ENCODE measurements at places on chromosomes 13 and 19.

DNA sequence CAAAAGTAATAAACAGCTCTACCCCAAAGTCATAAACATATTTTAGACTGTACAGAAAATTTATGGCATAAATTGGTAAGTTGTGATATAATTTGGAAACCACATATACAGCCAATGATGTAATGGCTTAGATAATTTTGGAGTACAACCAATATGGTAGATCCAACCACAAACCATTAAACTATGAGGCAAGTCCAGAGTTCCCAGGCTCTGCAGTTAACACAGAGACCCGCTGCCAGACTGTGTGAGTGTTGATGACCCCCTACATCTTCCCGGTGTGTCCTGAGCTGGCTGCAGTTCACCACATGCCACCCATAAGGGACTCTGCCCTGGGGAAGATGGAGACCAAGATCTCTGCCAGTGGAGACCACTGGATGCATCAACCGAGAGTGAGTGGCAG lies 9.9 kb upstream of the SERPINE3 start:
- no peak for ATAC-seq

DNA sequence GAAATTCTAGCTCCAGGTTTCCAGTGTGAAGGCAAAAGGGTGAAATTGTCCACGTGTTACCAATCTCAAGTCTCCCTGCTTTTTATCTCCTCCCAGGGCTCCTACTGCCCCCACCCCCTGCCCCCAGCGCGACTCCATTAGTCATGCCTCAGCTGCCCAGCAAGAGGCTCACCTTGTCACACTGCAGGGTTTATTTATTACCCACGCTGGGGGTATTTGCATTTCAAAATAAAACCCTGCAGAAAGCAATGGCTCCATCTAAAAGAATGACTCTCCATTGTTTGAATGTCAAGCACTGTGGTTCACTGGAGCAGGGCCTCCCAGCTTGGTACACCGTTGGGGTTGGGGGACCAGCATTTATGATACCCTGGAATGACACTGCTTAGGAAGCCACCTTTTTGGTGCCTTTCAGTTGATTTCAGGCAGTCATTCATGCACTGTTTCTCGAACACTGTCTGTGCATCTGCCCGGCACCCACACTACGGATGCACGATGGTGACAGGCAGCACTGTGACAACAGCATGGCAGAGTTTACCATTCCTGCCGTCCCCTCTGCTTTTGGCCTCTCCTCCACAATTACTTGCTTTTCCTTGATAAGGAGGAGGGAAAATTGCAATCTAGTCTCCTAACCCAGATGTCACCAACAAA lies 9.9 kb upstream of the POP4 start:
- ATAC-seq, result no peak

- ATAC-seq, result no peak
Measured at GRCh38 chr19:47674548-47674947, 38.7 kb upstream of the EHD2 start.

GRCh38 chr19:47464675-47465419 lies 6.8 kb downstream of the SLC8A2 start:
- no peak for ATAC-seq

DNA sequence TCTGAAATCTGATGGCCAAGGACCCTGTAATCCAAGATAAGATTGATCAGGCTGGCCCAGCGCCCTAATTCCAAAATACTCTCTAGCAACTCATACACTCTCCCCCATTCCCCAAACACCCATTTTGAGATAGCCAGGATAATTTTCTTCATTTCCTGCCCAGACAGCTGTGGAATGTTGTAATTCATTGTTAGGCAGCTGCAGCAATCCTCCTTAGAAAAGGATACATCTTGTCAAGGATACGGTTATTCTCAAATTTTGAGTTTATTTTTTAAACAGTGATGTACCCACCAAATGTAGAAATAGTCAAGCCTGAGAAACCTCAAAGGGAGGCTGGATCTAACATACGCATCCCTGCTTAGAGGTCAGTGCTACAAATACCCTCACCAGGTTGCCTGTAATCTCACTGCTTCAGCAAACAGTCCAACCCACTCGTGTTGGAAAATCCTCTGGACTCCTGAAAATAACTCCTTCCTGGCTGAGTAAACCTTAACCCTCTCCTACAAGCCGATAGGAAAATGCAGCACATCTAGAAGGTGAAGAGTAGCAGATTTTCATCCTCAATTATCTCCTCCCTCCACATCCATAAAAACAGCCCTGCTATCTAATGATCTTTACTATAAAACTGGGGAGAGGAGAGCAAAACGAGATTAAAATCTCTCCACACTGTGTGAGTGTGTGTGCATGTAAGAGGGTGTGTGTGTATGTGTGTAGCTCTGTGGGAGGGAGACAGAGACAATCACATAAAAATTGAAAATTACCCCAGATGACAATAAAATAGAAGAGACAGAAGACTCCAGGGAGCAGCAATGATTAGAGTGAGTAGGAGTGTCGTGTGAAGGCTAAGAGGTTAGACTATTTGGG lies 683.1 kb downstream of the DIAPH3 start:
- no peak for ATAC-seq

DNA sequence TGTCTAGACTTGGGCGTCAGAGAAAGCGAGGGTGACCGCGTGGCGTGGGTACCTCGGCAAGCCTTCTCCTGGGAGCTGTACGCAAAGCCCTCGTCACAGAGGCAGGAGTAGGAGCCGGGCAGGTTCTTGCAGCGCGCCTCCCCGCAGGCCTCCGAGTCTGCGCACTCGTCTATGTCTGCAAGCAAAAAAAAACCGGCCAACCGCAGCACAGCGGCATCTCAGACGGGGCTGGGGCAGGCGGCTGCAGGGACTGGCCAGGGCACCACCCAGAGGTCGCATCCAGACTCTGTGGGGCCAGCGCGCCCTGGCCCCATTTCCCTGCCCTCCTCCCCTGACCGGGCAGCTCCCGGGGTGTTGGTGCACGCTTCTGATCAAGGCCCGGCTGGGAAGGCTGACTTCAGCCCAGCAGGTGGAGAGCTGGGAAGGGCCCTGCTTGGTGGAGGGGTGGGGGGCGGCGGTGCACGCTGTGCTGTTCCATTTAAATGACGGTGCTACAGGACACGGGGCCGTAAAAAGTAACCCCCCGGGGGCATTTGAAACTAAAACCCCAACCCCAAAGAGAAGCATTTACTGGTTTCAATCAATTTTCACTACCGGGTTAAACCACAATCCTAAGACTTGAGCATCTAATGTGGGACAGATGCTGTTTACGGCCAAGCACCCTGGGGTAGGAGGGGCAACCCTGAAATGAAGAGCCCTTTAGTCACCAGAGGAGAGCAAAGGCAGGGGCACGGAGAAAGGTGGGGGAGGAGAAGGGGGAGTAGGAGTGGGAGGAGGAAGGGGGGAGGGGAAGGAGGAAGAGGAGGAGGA lies 28.2 kb downstream of the GAS6 start:
- ATAC-seq, result no peak

- no peak for ATAC-seq
Measured at GRCh38 chr19:32324631-32325285, 20.7 kb upstream of the ZNF507 start.

GRCh38 chr13:20814224-20814910 lies 40.6 kb upstream of the EEF1AKMT1 start:
- no peak for ATAC-seq

GRCh38 chr13:93450191-93450621 lies 223.6 kb downstream of the GPC6 start:
- ATAC-seq, result no peak

DNA sequence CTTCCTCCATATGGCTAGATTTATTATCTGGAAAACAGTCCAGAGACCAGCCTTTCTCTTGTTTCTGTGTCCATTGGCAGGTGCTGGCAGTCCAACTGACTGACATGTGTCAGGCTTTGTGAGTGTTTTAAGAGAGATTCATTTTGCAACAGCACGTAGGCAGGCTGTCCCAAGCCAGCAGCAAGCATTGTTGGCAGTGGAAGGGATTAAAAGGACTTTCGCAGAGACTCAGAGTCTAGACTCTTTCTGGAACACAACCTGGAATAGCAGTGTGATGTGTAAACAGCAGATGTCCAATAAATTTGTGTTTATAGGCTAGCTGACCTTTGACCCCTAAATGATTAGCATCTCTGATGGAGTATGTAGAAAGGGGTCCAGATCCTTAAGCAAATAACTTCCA lies 222.2 kb upstream of the SERP2 start:
- ATAC-seq, result no peak

DNA sequence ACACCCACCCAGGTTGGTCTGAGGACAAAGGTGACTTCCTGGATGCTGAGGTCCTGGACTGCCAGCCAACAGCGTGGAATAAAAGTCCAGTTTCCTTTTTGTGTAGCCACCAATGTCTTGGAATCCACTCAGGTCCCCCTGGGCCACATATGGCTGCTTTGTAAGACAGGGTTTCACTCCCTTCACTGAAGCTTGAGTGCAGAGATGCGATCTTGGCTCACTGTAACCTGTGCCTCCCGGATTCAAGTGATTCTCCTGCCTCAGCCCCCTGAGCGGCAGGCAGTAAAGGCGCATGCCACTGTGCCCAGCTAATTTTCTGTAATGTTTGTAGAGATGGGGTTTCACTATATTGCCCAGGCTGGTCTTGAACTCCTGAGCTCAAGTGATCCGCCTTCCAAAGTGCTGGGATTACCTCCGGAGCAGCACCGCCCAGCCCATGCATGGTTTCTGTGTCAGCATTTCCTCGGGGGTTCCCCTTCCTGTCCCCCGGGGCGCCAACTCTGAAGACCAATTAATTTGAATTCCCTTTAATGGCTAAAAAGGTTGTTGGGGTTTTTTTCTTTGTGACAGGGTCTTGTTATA lies 17.5 kb downstream of the KANK2 start:
- ATAC-seq, result peak; percentile 91

All from activated T-helper 17 cell treated with anti-CD3 and anti-CD28 coated beads, Interleukin-2, amount 50 U/mL, for 72 hours (primary cell).